ENCODE measurements at places on chromosomes 6 and 20. TPM values are rescaled to one million over a fixed set of nuclear protein-coding genes. Genes with fewer than 3 reads are reported as not detected.

TMEM244 gene
- not detected for total RNA-seq

CCN6 gene
- total RNA-seq = not detected

TRIM15 gene
- total RNA-seq = not detected

DNA sequence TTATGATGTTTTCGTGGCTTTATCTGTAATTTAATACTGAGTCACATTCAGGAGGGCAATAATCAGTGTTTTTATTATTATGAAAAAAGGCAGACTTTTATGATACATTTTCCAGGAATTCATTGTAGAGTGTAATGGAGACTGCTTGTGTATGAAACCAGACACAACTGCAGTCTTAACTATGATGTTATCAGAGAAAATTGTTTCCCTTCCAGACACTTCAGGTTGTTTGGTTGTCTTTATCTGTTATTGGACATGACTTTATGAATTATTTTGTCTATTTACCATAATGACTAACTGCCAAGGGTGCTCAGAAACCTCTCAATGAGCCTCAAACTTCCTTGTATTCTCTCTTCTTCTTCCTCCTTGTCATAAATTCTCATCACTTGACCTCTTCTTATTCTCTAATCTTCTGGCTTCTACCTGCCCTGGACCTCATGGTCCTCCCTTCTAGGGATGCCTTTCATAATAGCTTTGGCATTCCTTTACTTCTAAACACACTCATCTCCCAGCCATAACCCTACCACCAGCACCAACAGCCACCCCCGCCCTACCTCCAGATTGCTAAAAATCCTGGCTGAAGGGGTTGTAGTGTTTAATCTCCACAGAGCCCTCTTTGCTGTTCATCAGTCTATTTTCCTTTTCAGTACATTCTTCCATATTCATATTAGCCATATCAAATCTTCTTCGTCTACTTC lies 492.5 kb downstream of the CDKAL1 start:
- DNase-seq = no peak
- no peak overlapping the region for H3K4me3 ChIP-seq
- no peaks in the 10 kb centered on the region for H3K27me3 ChIP-seq
- H3K27ac ChIP-seq = no peak overlapping the region
- no peaks in the 10 kb centered on the region for H3K4me1 ChIP-seq

DNA sequence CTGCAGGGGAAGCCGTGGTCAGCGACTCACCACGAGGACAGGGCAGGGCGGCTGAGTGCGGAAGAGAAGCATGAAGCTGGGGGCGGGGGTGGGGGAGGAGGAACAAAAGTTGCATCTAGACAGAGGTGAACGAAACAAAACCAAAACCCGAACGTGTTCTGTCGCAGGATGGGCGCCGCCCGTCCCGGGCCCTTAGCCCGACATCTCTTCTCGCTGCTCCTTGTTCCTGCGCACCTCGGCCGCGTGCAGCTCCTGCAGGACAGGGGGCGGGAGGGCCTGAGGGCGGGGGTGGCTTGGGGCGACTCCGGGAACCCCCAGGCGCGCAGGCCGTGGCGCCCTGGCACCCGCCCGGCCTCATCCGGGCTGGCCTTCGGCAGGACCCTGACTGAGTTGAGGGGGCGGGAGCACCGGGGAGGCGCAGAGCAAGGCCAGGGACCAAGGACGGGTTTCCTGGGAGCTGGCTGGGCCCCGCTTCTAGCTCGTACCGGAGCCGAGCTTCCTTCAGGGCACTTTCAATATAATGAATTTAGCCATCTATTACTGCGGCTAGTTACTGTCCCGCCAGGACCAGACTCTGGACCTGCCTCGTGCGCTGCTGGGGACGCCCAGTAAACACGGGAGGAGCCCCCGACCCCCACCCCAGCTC lies 12.0 kb downstream of the STMN3 start:
- H3K4me1 ChIP-seq = peaks cover 38% of the 10 kb centered on the region
- H3K4me3 ChIP-seq = peak overlapping the region; percentile 73
- no peaks in the 10 kb centered on the region for H3K36me3 ChIP-seq
- DNase-seq = peak; percentile 77
- peak overlapping the region; percentile 95 for H3K27ac ChIP-seq

DNA sequence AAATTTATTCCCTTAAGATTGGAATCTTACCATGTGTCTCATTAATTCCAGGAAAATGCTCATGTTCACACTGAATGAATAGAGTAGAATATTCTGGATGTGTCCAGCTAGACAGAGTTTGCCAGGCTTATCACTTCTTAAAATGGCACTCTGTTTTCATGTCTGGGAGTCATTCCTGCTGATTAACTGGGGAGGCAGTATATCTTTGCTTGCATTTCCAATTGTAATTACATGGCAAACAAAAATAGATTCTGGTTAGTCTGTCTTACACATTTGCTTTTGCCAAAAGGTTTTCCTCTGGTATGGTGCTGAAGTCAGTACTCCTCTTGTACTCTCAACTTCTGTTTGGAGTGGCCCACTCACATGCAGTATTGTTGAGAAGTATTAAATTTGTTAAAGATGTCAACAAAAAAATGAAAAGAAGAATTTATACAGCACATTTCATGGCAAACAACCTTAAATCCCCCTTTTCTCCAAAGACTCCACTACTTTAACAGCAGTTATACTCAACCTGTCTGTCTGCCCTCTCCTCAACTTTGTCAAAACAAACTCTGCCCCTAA lies 70.2 kb downstream of the TENT5A start:
- DNase-seq = no peak
- H3K4me1 ChIP-seq = no peaks in the 10 kb centered on the region
- no peak overlapping the region for H3K27ac ChIP-seq
- H3K27me3 ChIP-seq = no peaks in the 10 kb centered on the region

DNA sequence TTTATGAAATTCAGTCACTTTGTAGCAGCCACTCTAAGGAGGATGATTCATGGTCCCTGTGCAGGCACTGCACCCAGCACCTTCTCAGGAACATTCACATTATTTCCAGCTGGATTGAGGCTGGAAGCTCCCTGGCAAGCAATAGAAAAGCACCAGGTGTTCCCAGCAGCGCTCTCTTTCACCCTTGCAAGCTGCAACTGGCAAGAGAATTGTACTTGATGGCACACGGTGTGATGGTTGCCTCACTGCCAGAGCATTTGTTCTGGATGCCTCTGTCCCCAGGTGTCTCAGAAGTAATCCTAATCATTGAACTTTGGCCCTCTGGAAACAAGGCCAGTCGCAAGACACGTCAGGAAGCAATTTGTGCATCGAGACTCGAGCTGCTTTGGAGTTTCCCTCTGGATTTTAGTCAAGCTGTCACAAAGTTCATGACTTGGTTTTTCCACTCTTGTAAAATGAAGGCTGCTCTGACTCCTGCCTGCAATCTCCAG lies 24.9 kb upstream of the PHACTR2 start:
- H3K4me3 ChIP-seq = no peak overlapping the region
- no peak overlapping the region for H3K27ac ChIP-seq
- no peak for DNase-seq
- no peaks in the 10 kb centered on the region for H3K27me3 ChIP-seq
- H3K4me1 ChIP-seq = no peaks in the 10 kb centered on the region

- H3K36me3 ChIP-seq = no peaks in the 10 kb centered on the region
- no peaks in the 10 kb centered on the region for H3K27me3 ChIP-seq
- H3K4me1 ChIP-seq = no peaks in the 10 kb centered on the region
- H3K4me3 ChIP-seq = no peak overlapping the region
- no peak for DNase-seq
Observed at GRCh38 chr20:8079976-8080375, 52.1 kb upstream of the PLCB1 start.

GRCh38 chr6:98324446-98324845 lies 509.9 kb upstream of the POU3F2 start:
- H3K27me3 ChIP-seq = no peaks in the 10 kb centered on the region
- no peak overlapping the region for H3K27ac ChIP-seq
- no peak overlapping the region for H3K4me3 ChIP-seq
- H3K36me3 ChIP-seq = no peaks in the 10 kb centered on the region

GRCh38 chr6:39561536-39562266 lies 163.5 kb downstream of the KIF6 start:
- H3K36me3 ChIP-seq = no peaks in the 10 kb centered on the region
- H3K27me3 ChIP-seq = no peaks in the 10 kb centered on the region
- DNase-seq = peak; percentile 56
- no peak overlapping the region for H3K4me3 ChIP-seq
- no peak overlapping the region for H3K27ac ChIP-seq

DNA sequence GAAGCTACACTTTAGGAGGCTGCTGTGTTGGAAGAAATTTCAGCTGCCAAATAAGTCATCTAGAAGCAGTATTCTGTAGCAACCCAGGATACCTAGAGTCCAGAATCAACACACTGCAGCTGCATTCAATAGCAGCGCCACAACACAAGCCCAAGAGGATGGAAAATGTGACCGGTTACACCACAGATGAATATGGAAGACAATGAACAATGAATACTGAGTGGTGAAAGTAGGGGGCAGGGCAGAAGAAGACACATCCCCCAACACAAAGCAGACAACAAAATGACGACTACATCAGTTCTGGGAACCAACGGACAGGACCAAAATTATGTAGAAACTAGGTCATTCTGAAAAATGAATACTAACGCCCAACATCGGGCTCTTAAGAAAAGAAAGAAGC lies 38.2 kb downstream of the KIF6 start:
- H3K4me3 ChIP-seq = no peak overlapping the region
- H3K27me3 ChIP-seq = no peaks in the 10 kb centered on the region
- H3K36me3 ChIP-seq = no peaks in the 10 kb centered on the region
- no peak overlapping the region for H3K27ac ChIP-seq
- no peak for DNase-seq
- no peaks in the 10 kb centered on the region for H3K4me1 ChIP-seq

DNA sequence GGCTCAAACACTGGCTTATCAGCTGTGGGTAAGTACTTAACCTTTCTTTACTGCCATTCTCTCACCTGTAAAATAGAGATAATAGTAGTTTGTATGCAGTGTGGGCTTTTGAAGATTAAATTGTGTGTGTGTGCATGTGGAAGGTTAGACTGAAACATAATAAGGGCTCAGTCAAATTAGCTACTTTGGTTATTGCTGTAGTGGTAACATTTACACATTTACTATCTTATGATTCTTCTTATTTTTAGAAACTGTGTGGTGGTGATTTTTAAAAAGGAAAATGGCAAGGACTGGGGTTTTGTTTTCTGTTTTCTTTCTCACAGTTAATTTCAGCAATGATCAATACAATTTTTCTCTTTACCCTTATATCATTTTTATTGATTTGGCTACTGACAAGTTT lies 206.9 kb downstream of the NKAIN2 start:
- H3K4me1 ChIP-seq = no peaks in the 10 kb centered on the region
- no peak overlapping the region for H3K4me3 ChIP-seq
- no peak for DNase-seq
- H3K27ac ChIP-seq = no peak overlapping the region

DNA sequence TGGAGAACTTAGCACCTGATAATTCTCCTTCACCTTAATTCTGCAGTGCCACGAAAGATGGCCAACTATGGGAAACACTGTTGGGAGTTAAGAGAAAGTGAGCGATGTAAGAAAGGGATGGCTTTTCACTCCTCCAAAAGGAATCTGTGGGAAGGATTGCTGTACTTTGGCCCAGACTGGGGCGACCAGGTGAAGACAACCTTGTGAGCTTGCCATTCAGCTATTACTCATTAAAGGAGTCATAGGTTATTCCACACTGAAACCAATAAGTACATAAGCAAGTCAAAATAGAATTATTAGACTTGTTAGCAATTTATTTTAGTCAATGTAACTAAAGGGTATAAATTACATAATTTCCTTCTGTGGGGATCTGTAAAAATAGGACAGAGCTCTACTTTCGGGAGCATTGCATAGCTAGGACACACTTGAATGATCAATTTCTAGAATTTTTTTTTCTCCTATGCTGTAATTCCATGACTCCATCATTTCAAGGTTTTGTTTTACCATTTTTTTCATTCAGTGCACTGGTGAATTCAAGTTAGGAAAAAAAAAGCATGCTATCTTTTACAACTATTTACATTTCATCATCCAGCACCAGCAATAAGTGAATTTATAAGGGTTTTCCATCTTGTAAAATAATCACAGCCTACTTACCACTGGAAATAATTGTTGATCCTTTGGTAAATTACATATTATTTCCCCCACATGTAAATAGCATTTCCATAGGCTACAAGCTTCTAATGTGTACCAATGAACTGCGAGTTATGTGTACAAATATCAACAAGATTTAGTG lies 231.7 kb downstream of the SIM1 start:
- no peaks in the 10 kb centered on the region for H3K36me3 ChIP-seq
- no peak for DNase-seq
- H3K4me3 ChIP-seq = no peak overlapping the region
- H3K4me1 ChIP-seq = no peaks in the 10 kb centered on the region
- no peak overlapping the region for H3K27ac ChIP-seq

GRCh38 chr6:147141711-147142308 lies 62.4 kb upstream of the STXBP5 start:
- DNase-seq = no peak
- no peaks in the 10 kb centered on the region for H3K27me3 ChIP-seq
- H3K36me3 ChIP-seq = no peaks in the 10 kb centered on the region
- no peak overlapping the region for H3K27ac ChIP-seq

GRCh38 chr20:9149087-9149486 lies 80.2 kb downstream of the PLCB4 start:
- no peaks in the 10 kb centered on the region for H3K27me3 ChIP-seq
- no peak overlapping the region for H3K27ac ChIP-seq
- DNase-seq = no peak
- no peak overlapping the region for H3K4me3 ChIP-seq

DNA sequence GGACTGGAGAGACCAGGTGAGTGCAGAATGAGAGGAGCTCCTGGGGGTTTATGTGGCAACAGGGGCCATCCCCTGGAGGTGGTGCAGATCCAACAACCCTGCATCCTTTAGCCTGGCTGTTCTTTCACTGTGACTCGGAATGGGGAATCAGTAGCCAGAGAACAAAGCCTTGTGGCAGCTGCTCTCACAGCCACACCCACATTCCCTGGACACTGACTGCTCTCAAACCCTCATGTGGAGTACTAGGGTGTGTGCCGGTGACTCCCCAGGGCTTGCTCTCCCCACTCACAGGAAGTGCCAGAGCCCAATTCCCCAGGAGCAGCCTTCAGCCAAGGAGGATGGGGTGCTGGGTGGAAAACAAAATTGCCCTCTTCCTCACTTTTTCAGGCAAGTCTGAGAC lies 30.2 kb upstream of the GGTLC1 start:
- H3K4me1 ChIP-seq = no peaks in the 10 kb centered on the region
- no peak for DNase-seq
- peaks cover 7% of the 10 kb centered on the region for H3K27me3 ChIP-seq
- no peaks in the 10 kb centered on the region for H3K36me3 ChIP-seq

- peaks cover 14% of the 10 kb centered on the region for H3K4me1 ChIP-seq
- H3K4me3 ChIP-seq = no peak overlapping the region
- no peaks in the 10 kb centered on the region for H3K36me3 ChIP-seq
- H3K27ac ChIP-seq = no peak overlapping the region
- DNase-seq = no peak
Observed at GRCh38 chr6:13349811-13350506, 21.6 kb upstream of the TBC1D7 start.

Measured in lower lobe of right lung (tissue), 2 donors.